ENCODE measurements at places on chromosomes 6 and 20. TPM values are rescaled to one million over a fixed set of nuclear protein-coding genes. Genes with fewer than 3 reads are reported as not detected.

Gene BFSP1
- total RNA-seq = not detected

Gene KCNG1
- 20.3 TPM for total RNA-seq

Gene ATP6V1G2
- total RNA-seq = 4.4 TPM

Gene GJA10
- total RNA-seq = not detected

Gene GPX5
- not detected for total RNA-seq

Gene SLC26A8
- not detected for total RNA-seq

Gene PNLDC1
- 0.71 TPM for total RNA-seq

Gene APMAP
- total RNA-seq = 28.0 TPM

Gene ZBTB12
- 8.9 TPM for total RNA-seq

Gene DZANK1
- 5.6 TPM for total RNA-seq

Gene MED20
- 24.2 TPM for total RNA-seq

Gene KCNK16
- total RNA-seq = not detected

Gene XRN2
- 46.2 TPM for total RNA-seq

Gene TNNC2
- total RNA-seq = not detected

Gene OVOL2
- not detected for total RNA-seq

Gene PCMTD2
- total RNA-seq = 120 TPM

Gene ERVFRD-1
- total RNA-seq = not detected

Gene PAX1
- total RNA-seq = not detected

Gene MACROD2
- total RNA-seq = 5.3 TPM

All from B cell (primary cell).